ENCODE measurements at places on chromosomes 7 and 10.

GRCh38 chr7:5012985-5013384 lies 32.7 kb upstream of the RBAK start:
- DNase-seq: no peak

DNA sequence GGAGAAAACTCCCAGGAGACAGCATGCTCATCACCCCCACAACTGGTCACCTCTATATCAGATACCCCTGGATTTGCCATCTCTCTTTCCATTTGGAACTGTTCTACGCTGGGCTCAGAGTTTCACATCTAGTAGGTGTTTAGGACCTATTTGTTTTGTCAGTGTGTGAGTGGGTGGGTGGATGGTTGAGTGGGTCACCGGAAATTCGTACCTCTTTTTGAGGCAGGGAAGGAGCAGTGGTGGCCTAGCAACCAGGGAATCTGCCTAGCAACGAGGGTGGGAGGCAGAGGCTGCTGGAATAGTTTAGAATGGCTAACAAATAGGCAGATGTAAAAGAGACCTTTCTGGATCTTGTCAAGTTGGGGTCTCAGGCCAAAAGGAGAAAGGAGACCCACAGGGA lies 23.2 kb upstream of the SLF2 start:
- no peak for DNase-seq

DNA sequence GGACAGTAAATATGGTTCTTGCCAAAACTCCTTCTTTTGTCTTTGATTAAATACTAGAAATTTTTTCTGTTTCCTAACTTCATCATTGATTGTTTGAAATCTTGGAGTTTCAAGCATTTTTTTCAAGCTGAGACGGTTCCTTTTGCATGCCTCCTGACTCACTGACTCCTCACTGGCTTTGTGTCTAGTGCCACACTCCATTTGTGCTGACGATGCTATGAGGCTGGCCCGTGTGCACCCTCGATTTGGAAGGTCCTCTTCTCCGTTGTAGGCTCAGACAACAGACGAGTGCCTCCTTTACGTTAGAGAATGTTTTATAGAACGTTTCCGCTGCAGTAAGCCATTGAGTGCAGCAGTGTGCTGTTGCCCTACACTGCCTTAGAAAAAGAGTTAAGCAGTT lies 10.8 kb upstream of the CSGALNACT2 start:
- no peak for DNase-seq

DNA sequence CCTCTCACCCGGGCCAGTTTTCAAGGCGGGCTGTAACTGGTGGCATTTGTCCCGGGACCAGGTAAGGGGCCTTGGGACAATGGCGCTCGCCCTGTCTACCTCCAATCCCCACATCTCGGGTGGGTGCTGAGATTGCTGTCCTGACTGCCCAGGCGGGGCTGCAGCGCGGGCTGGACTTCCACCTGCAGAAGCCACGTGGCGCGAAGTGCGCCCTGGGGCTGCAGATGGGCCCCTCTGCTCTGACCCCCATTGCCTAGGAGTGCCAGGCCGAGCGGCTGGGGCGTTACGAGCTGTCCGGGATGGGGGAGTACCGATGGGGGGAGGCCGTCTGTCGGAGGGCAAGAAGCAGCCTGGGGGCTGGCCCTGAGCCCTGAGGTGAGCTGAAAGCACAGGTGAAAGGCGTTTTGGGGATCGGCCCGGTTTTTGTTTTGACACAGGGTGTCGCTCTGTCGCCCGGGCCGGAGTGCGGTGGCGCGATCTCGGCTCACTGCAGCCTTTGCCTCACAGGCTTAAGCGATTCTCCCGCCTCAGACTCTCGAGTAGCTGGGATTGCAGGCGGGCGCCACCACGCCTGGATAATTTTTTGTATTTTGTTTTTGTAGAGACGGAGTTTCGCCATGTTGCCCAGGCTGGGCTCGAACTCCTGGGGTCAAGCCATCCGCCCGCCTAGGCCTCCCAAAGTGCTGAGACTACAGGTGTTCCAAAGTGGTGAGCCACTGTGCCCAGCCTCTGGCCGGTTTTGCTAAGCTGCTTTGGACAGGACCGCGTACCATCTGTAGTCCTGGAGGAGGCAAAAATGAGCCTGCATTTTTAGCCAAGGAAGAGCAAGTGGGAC lies at the start of gene SFXN2:
TSS of gene SFXN2 (plus strand) at position 16 of the 835 bp plus-strand sequence. CDS start 12,001 bp downstream, outside the sequence.
- peak; percentile 42 for DNase-seq

DNA sequence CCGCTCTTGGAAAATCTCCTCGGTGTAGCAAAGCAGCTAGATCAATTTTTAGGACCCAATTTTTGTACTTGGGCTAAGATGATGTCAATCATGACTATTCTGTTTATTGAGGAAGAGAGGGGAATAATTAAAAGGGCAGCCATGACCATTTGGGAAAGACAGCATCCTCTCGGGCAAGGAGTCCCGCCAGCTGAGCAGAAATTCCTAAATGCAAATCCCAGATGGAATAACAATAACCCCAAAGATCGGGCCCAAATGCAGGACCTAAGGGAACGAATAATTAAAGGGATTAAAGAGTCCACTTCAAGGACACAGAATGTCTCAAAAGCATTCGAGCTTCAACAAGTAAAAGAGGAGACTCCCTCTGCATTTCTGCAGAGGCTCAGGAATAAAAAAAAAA lies 18.7 kb downstream of the COL17A1 start:
- no peak for DNase-seq

DNA sequence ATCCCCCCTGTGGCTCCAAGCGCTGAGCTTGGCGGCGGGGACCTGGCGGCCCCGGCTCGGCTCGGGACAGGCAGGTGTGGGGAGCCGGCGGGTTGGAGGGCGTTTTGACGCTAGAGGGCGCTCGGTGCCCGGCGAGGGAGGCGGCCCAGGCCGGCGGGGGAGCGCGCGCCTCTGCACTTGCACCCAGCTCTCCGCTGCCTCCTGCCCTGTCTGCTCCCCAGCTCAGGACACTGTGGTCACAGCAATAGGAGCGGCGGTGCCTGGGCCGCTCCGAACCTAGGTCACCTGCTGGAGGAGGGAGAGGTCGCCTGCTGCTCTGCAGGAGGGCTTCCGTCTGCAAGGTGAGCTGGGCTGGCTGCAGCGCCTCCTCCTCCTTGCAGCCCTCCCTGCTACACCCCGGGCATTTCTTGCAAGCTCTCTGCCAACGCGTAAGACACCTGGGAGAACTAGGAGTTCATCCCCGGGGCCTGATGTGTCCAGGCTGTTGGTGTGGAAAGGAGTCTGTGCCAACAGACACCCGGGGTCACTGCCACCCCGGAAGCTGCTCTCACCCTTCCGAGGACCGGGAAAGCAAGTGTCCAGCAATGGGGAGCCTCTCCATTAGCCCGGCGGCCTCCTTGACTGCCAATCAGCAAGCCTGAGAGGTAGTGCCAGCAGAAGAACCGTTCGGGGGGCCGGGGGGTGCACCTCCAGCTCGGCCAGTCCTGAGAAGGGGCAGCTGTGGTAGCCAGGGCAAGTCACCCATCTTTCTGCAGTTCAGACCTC lies 620.4 kb downstream of the GALNT17 start:
- peak; percentile 47 for DNase-seq

DNA sequence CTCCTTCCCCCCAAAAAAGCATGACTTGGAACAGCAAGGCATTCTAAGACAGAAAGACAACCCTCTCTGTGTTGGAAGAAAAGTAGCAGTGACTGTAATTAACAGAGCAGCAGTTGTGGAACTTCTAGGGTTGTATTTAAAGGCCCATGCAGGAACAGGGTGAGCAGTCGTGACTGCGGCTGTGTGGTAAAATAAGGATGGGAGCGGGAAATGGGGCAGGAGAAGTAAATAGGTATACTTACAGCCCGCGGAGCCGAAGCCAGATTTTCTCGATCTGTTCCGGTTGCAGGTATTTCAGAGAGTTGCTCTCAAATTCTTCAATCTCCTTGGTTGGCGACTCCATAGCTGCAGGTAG lies 179 bp downstream of the PDE1C start:
- DNase-seq: no peak

- no peak for DNase-seq
These were observed 36.3 kb upstream of the NOBOX start for GRCh38 chr7:144439717-144440205.

GRCh38 chr7:29105752-29106668 lies 40.3 kb downstream of the CPVL start:
- DNase-seq: no peak

DNA sequence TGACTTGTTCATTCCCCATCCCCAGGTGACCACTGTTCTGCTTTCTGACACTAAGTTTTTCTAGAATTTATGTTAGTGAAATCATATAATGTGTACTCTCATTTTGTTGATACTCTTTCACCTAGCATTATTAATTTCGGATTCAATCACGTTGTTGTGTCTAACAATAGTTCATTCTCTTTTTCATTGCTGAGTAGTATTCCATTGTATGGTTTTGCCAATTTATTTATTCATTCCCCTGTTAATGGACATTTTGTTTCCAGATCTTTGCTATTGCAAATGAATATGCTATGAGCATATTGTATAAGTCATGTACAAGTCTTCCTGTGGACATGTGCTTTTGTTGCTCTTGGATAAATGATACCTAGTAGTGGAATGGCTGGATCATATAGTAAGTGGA lies 146.4 kb downstream of the FAM204A start:
- DNase-seq: no peak

- DNase-seq: peak; percentile 52
These were observed 31.7 kb downstream of the PAPOLB start for GRCh38 chr7:4830176-4830575.

DNA sequence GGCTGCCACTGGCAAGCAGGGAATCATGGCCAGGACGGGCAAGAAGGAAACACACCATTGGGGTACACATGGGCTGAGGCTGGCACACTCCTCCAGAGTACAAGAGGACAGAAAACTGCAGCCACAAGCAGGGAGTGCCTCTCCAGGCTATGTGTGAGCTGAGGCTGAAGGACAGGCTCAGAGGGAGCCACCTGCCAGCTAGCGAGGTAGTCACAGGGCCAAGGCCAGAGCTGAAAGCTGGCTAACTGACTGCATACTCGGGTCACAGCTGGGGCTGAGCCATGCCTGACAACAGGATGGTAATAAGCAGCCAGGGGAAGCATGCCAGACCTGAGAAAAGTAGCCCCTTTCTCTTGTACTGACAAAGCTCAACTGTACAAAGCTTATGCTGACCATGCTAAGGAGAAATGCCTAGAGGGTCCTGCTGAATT lies 52.0 kb downstream of the KIF5B start:
- DNase-seq: no peak

DNA sequence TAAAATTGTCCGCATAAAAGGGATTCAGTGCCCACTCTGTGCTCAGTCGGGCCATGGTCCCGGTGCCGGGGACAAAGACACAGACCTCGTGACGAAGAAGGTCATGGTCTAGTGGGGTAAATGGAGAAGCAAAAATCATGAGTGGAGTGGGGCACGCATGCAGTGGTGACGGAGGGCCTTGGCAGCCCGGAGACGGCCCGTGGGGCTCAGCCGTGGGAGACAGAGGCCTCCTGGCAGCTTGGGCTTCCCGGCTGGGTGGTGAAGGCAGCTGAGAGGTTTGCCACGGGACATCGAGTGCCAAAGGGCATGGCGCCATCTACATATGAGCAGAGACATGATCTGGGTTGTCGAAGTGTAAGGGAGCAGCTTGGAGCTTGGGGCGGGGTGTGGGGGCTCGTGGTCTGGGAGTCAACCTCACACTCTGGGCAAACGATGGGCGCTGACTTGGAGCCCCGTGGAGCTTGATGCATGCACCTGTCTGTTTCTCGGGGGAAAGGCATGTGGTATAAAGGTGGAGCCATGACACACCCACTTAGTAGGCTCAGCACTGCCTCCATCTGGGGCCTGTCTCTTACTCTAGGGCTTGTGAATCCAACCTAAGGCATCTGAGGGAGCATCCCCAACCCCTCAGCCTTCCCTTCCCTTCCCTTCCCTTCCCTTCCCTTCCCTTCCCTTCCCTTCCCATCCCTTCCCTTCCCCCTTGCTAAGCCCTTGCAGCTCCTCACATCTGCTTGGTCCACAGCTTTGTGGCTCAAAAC lies 151.0 kb upstream of the INSYN2A start:
- DNase-seq: no peak

GRCh38 chr10:77771450-77771849 lies 133.8 kb upstream of the KCNMA1 start:
- no peak for DNase-seq

- no peak for DNase-seq
These were observed 48.0 kb upstream of the CYP2C9 start for GRCh38 chr10:94890264-94891022.

GRCh38 chr7:107277331-107277730 lies 108.5 kb downstream of the HBP1 start:
- no peak for DNase-seq

DNA sequence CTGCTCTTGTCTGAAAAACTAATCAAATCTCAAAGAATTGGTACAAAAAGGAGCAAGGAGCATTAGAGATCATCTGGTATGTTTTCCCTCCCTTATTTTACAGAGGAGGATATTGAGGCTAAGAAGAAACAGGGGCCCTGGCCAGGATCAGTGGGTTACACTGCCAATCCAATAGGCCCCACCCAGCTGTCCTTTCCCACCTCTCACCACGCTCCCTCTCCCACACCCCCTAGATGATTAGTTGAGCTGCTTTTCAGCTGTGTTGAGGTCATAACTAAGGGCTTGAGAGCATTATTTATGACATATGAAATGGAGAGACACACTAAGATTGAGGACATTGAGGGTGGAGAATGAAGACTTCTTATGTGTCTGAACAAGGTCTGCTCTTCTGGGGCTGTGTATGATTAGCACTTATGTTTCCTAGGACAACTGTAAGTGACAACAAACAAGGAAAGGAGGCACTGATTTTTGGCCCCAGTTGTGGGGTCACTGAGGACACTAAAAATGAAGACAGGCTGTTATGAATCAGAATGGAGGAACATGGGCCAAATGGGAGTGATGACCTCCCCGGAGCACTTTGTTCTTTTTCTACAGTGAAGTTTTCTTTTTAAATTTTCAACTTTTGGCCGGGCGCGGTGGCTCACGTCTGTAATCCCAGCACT lies 26.5 kb downstream of the VWA2 start:
- DNase-seq: no peak

GRCh38 chr10:129774736-129775401 lies 189.2 kb downstream of the EBF3 start:
- no peak for DNase-seq

- no peak for DNase-seq
These were observed 31.7 kb upstream of the CCNY start for GRCh38 chr10:35304649-35305048.

- no peak for DNase-seq
These were observed 107.2 kb downstream of the SPDYE5 start for GRCh38 chr7:75599244-75599781.

DNA sequence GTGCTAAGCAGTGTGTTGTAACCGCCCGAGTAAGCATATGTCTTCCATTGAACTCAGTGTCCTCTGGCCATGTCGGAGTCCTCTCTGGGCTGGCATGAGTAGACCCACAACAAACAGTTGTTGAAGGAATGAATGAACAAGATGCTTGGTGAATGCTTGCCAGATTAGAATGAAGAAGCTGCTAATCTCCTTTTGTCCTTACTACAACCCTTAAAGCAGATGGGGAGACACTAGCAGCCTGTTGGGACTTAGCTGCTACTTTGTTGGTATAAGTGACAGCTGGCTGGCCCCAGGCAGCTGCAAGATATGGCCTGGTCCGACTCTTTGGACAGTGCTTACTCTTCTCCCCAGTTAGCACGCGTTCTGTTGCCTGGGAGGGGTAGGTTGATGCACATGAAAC lies 370.1 kb downstream of the RPS24 start:
- DNase-seq: no peak

GRCh38 chr10:110349831-110350230 lies 45.1 kb upstream of the SMNDC1 start:
- DNase-seq: no peak

GRCh38 chr10:21369697-21370096 lies 155.8 kb downstream of the SKIDA1 start:
- no peak for DNase-seq

GRCh38 chr7:124124201-124124600 lies 91.3 kb upstream of the TMEM229A start:
- DNase-seq: no peak

GRCh38 chr10:130748409-130749057 lies 563.0 kb downstream of the TCERG1L start:
- DNase-seq: no peak
